Right atrium auricular region (tissue), 2 donors: ENCODE measurements at places on chromosomes 3 and 15.

GRCh38 chr3:33145901-33146580 lies 32.2 kb downstream of the CRTAP start:
- DNase-seq, result no peak

- DNase-seq, result no peak
Measured at GRCh38 chr3:143170676-143171075, 51.1 kb downstream of the CHST2 start.

DNA sequence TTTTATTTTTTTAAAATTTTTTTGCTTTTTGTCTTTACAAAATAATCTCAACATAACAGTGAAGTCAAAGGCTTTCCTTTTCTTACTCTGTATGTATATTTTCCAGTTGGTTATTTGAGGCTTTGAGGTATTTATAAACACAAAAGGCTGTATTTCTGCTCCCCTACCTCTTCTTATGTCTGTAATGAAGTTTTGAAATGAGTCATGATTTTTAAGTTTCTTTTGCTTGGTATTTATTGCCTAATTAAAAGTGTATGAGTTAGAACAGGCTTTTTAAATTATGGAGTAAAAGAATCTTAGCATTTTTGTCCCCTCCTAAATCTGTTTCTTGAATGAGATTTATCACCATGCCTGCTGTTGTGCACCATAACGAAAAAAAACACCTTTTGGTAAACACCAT lies 66.0 kb downstream of the DCUN1D1 start:
- no peak for DNase-seq

DNA sequence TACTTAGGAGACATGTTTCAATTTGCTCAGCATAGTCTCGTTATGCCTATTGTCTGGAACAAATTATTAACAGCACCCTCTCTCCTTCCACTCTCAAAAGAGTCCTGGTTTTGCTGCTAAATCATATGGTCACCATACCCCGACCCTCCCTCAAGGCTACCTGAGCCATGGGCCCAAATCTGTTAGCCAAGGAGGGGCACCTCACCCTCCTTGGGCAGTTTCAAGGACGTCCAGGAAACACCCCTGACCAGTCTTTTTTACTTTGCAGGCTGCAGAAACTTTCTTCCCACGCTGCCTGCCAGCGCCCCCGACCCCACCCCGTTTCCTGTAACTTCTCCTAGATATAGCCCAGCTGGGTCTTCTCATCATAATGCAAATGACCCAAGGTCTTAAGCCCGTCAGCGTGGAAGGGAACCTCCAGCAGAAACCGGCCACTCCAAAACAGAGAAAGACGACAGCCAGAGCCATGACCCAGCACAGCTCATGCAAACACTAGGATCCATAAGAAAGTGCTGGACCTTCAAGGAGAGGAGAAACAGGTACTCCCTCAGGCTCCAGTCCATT lies 62.3 kb downstream of the ADCY5 start:
- no peak for DNase-seq
